ENCODE measurements at places on chromosomes 13 and 19.

- DNase-seq = no peak
These were observed 106.1 kb downstream of the RAB20 start for GRCh38 chr13:110455444-110455843.

DNA sequence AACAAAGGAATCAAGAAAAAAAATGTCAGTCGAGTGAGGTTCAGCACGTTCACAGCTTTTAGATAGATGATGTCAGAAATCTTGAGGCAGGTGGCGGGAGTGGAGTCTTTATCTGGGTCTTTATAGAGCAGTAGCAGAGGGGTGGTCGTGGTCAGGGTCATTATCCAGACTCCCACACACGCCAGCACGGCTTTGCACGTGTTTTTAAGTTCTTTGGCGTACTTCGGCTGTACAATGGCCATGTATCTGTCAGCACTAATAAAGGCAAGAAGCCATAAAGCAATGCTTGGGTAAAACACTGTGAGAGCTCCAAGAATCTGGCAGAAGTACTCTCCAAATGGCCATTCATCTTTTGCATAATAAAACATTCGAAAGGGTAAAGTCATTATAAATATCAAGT is 2.9 kb downstream of the GPR18 start:
- no peak for DNase-seq

DNA sequence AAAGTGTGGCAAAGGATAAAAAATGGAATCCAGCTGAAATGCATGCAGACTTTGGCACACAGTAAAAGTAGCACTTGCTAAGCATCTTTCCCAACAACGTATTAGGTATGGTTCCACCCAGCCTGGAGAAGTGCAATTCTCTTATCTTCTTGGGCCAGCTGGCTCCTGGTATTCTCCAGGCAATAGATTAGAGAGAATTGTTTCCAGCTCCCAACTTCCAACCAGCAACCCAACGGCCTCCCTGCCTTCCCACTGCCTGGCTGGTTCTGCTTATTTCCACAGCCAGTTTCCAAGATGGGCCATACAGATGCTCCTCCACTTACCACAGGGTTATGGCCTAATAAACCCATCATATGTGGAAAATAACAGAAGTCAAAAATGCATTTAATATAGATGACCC is 133.4 kb downstream of the OXGR1 start:
- DNase-seq = no peak

GRCh38 chr13:112748947-112749735 is 59.3 kb downstream of the ATP11A start:
- DNase-seq = no peak

GRCh38 chr13:114088234-114088633 is 44.2 kb downstream of the RASA3 start:
- no peak for DNase-seq

GRCh38 chr13:30481241-30481760 is 15.6 kb upstream of the HMGB1 start:
- no peak for DNase-seq

DNA sequence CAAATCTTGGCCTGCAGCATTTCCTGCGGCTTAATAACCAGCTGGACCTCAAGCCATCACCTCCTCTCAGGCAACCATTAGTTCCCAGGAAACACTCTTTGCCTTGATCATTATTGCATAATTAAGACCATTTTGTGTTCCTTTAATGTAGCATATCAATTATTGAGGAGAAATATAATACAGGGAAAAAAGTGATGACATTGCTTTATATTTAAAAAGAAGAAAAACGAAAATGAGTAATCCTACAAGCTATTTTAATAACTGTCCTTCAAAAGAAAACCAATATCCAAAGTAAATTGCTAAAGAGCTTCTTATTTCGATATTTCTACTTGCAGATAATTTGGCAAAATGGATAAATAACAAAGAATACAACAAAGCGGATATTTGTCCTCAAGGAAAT is 1084.7 kb downstream of the EFNB2 start:
- no peak for DNase-seq

- no peak for DNase-seq
These were observed 1.7 kb downstream of the KLF5 start for GRCh38 chr13:73060251-73061160.

- no peak for DNase-seq
These were observed 22.2 kb downstream of the SMARCA4 start for GRCh38 chr19:10983026-10983425.

- no peak for DNase-seq
These were observed 1.4 kb upstream of the CD209 start for GRCh38 chr19:7748756-7749155.

DNA sequence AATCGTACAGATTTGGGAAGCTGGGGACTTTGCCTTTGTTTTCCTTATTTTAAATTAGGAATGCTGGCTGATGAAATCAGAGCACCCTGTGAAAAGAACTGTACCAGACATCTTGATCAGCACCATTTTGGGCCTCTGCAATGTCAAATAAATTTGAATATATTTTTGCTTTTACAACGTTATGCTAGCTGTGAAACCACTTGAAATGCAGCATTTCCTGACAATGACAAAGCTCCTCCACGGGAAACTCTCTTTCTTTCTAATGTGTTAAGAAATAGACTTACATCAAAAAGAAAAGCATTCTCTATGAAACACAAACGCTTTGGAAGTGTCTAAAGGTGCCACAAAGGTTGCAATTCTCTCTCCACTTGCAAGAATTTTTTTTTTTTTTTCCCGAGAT is 47.1 kb upstream of the MAP3K10 start:
- DNase-seq = no peak

- no peak for DNase-seq
These were observed 96.2 kb downstream of the FGF9 start for GRCh38 chr13:21767032-21767431.

- DNase-seq = no peak
These were observed 129.9 kb downstream of the RNF17 start for GRCh38 chr13:24893863-24894262.

DNA sequence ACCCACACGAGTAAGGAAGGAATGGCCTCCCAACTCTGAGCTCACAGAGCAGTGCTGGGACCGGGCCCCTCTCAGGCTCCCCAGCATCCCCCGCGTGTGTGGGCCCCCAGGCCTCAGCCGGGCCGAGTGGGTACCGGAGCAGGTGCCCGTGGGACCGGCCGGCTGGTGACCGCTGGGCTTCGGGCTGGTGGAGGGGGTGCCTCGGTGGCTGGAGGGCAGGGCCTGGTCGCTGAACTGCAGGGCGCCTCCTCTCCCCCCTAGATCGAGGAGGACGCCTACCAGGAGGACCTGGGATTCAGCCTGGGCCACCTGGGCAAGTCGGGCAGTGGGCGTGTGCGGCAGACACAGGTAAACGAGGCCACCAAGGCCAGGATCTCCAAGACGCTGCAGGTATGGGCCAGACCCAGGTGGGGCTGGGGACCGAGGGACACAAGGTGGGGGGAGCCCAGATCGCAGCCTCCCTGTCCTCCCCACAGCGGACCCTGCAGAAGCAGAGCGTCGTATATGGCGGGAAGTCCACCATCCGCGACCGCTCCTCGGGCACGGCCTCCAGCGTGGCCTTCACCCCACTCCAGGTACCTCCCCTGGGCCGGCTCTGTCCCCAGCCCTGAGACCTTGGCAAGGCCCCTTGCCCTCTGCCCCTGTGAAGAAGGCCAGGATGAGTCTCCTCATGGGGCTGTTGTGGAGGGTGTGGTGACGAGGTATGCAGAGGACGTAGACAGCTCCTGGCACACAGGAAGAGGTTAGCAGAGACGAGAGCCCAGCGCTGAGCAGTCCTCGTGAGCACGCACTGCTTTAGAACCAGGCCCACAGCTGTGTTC is 8.6 kb upstream of the CNOT3 start:
- DNase-seq = no peak

- no peak for DNase-seq
These were observed 375.4 kb upstream of the ZNF507 start for GRCh38 chr19:31970027-31970461.

DNA sequence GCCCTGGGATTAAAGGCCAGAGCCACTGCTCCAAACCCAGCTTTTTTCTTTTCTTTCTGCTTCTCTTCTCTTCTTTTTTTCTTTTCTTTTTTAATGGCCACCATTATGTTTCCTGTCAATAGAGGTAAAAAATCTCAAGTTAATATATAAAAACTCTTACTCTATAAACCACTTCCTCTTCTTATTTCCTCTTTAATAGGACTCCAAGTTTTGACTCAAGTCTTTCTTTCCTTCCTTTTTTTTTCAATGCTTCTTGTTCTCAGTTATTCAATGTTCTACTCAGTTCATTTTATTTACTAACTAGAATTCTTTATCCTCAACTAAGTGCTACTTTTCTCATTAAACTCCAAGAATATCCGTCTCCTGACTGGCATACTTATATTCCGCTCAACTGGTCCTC is 27.1 kb upstream of the MYCBP2 start:
- no peak for DNase-seq

- DNase-seq = no peak
These were observed 213.1 kb downstream of the NHLRC3 start for GRCh38 chr13:39251340-39251739.

GRCh38 chr13:75217949-75218348 is 264.0 kb downstream of the TBC1D4 start:
- no peak for DNase-seq

- DNase-seq = no peak
These were observed 140.0 kb downstream of the FGF14 start for GRCh38 chr13:102261809-102262208.

GRCh38 chr19:12035220-12036172 is at the start of gene ZNF433:
Gene ZNF433 (minus strand): TSS chr19:12035679. CDS start chr19:12035539, 140 bp downstream.
- DNase-seq = peak; percentile 64

DNA sequence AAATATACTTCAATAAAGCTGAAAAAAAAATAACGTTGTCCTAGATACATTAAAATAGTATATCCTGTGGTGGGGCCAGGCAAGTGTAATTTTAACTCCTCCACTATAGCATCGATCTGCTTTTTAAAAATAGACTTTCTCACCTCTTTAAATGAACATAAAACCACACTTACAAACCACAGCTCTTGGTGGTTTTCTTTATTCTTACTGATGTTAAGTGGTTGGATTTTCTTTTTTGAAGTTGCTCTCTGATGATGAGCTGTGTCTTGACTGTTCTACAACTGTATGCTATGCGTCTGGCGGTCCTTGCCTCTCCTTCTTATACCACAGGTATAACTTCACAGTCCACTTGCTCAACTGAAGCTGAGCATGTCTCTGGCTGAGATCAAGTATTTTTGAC is 721.5 kb upstream of the KLHL1 start:
- no peak for DNase-seq

GRCh38 chr13:92864584-92865284 is 361.9 kb upstream of the GPC6 start:
- no peak for DNase-seq

DNA sequence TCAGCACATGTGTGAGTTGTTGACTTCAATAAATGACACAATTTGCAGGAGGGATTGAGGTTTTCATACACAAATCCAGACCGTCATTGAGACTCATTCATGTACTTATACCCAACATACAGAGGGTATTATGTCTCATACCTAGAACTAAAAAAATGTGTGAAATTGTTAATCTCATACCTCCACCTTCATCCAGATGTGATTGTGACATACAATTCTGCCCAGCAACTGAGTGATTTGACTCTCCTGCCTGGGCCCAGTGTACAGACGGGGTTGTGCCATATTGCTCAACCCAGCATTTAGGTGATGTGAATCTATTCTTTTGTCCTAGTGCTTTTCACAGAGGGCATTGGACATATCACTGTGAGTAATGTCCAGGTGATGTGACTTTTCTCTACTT is 12.6 kb upstream of the ZNF681 start:
- DNase-seq = no peak

- DNase-seq = no peak
These were observed 191.4 kb downstream of the POSTN start for GRCh38 chr13:37407156-37407555.

DNA sequence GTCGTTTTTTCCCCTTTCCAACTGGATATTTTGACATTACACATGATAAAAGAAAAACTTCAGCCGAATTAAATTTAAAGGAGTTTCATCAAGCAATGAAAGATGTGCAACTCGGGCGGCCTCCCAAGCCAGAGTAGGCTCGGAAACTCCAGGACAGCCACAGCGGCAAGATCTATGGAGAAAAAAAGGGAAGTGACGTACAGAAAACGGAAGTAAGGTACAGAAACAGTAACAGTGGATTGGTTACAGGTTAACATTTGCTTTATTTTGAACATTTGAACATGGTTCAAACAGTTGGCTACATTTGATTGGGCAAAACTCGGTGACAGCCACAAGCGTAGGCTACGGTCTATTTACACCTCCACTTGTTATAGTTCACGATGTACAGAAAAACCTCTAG is 30.5 kb upstream of the FAM124A start:
- DNase-seq = no peak

- no peak for DNase-seq
These were observed 886.7 kb upstream of the PCDH20 start for GRCh38 chr13:62302341-62302740.

DNA sequence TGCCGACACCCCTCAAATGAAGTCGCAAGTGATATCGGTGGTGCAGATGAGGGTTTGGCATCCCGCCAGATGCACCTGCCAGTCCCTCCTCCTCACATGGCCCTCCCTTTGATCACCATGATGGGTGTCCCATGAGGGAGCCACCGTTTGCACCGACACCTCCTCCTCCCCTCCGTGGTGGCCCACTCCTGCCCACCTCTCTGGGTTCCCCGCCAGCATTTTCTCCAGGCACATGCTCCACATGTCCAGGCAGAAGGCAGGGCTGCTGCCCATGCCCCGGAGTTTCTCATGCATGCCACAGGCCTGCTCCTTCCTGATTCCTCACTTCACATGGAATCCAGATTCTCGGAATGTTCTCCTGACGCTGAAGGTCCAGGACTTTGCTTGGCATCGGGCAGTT is 49.3 kb downstream of the COL4A2 start:
- DNase-seq = no peak

DNA sequence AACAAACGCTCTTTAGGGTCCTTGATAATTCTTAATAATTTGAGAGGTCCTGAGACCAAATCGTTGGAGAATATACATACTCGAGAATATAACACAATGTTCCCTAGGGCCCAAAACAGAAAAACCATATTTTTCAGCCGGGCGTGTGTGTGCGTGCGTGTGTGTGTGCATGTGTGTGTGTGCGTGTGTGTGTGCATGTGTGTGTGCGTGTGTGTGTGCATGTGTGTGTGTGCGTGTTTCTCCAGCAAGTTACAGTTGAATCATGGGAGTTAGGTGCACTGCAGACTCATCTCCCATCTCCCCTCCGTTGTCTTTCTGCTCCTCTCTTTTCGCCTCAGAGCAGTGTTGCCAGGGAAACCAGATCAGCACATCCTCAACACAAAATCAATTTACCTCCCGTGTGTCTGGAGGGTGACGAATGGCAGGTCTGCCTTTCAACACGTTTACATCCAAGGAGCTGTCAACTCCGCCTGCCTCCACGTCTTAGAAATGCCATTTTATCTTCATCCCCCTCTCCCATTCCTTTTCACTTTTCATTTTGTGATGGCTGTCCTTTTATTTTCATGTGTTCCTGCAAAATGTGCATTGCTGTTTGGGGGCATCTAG is 8.3 kb upstream of the PNMA8B start:
- no peak for DNase-seq

DNA sequence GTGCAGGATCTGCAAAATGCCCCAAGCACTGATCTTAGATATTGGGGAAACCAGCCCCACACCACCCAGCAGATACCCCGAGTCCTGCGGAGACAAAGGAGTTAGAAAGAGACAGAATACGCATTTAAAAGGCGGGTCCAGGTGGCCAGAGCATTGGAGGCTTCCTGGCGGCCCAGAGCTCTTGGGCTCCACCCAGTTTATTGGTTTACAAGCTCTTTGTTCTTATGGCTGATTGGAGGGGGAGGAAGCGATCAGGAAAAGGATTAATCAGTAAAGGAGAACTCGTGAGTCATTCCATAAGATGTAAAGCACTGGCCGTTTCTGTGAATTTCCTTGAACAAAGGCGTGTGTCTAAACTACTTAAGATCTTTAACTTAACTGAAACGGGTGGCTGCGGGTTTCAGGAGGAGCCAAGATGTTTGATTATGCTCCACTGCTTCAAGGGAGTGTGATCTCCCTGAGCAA is 926 bp downstream of the ZNF587 start:
- DNase-seq = no peak

All from stimulated activated CD8-positive, alpha-beta memory T cell treated with anti-CD3 and anti-CD28 coated beads, Interleukin-4, amount 100 ng/mL, for 24 hours (primary cell).